EL (cell line): ENCODE measurements at places on chromosomes 16 and 17.

- no peak for DNase-seq
Observed at GRCh38 chr17:31807846-31808245, 51.2 kb downstream of the COPRS start.

DNA sequence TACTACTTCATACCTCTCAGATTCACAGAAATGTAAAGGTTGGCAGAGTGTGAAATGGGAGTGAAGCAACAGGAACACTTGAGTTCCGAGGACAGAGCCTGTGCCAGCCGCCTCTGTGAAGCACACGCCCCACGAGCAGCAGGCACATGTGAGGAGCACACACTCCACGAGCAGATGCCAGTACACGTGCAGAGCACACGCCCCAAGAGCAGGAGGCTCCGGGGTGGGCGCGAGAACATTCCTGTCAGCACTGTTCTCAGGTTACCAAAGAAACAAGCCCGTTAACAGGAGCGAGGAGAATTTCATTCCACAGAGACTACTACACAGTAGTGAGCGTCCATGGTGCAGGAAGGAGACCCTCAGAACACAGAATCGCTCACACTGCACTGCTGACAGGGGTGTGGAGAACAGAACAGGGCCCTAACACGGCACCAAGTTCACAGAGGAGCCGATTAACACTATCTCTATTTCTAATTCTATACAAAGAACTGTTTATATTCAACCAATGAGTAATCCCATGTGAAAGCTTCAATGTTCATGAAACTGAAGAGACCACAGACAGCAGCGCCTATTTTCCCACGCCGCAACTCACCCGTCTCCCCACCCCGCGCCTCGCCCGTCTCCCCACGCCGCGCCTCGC is 40.1 kb downstream of the KLHDC4 start:
- no peak for DNase-seq

DNA sequence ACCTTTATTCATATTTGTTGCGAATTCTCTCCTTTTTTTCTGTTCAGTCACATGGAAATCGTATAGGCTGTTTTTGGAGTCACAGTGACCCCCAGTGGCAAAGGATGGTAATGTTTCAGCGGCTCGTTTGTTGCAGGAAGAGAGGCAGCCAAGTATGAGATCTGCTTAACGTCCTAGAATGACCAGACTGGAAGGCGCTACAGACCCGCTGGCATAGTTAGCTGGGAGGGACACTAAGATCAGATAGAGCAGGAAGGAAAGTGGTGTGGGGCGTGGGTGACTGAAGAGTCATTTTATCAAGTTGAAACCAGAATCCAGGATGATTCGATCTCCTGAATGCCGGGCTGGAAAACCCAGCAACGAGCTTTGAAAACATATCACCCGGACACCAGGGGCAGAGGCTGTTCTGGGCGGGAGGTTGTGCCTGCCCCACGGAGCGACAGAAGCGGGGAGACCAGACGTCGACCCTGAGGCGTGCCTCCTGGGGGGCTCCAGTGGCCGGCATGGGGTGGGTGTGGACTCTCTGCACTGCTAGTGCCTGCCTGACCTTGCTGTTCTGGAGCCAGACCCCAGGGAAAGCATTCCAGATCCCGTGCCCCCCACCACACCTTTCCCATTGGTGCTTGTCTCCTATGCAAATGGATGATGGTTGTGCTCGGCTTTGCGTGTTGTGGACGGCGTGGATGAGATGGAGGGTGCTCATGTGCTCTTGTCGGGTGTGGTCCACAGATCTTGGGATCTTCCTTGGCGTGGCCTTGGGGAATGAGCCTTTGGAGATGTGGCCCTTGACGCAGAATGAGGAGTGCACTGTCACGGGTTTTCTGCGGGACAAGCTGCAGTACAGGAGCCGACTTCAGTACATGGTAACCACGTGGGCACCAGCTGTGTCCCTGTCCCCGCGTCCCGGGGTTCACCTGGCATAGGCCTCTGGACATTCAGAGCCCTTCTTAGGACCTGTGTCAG is 7.7 kb downstream of the IL34 start:
- DNase-seq = peak; percentile 87

DNA sequence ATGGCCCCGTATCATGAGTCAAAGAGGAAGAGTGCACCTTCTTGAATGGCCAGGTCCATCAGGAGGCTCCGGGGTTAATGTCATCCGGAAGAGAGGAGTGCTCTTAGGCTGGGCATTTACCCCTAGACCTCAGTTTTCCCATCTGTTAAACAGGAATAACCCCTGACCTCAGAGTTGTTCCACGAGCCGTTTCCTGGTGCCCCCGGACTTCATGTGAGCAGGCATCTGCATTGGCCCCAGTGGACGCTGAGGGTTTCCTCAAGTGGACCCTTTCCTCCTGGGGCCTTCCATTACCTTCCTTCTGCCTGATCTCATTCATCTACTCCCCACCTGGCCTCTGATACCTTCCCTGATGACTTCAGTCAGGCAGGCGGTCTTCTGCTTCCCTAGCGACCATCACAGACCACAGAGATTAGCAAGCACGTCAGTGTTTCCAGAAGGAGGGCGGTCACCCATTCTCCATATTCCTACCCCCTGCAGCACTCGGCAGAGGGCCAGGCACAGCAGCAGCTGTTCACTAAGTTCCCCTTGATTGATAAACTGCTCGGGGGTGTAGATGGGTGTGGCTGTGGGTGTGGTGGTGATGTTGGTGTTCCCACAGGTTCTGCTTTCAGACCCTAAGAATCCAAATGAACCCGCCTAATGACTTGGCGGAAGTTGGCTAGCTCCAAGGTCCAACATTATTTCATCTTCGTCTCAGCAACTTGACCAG is 346.6 kb upstream of the TNRC6C start:
- DNase-seq = no peak

DNA sequence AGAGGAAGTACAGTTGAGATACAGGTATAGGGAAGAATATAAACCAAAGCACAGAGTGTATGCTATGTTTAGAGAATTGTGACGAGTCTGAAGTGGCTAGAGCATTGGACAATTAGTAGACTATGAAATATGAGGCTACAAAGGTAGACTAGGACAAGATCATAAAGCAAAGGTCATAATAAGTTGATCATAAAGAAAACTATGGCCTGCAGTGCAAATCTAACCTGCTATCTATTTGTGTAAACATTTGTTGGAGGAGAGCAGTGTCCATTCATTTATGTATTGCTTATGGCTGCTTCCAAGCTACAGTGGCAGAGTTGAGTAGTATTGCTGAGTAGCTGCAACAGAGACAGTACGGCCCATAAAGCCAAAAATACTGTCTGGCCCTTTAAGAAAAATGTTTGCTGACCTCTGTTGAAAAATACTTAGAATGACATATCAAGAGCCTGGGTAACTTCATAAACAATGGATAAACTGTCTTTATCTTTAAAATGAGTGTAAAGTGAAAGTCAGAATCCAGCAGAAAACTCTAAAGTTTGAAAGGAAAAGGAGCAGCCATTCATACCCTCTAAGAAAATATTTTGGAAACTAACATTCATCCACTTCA is 14.5 kb upstream of the OR1E2 start:
- no peak for DNase-seq

- DNase-seq = no peak
Observed at GRCh38 chr17:46179375-46179999, 13.7 kb downstream of the KANSL1 start.

DNA sequence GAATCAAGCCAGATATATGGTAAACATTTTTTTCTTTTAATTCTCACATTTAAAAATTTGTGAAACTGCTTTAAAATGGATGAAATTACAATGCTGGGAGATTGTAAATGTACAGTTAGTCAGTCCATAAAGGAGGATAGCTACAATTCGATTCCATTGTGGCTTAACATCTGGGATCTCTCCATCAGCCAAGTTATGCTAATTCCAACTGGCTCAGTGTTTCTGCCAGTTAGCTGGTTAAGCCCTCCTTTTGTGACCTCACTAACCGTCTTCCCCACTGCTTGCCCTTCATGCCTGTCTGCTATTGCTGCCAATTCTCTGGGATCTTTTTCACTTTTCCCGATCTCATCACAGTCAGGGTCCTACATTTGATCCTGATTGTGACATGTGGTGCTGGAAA is 1347.6 kb downstream of the CDH11 start:
- DNase-seq = no peak

DNA sequence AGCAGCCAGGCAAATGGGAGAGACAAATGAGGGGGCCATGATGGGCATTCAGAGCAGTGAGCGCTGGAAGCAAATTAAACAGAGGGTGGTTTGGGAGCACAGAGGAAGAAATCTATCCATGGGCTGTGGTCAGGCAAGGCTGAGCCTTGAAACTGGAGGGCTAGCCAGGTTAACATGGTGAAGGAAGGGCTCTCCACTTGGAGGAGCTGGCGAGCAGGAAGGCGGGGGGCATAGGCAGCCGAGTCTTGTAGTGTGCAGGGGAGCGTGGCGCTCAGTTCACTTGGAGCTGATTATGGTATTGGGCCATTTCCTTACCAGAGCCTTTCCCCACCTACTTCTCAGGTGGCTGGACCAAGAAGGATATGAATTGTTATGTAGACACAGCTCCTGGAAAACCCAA is 189.7 kb downstream of the SNX29 start:
- no peak for DNase-seq
